Stimulated activated CD4-positive, alpha-beta T cell treated with anti-CD3 and anti-CD28 coated beads, Interleukin-2, amount 100 ng/mL, for 24 hours (primary cell): ENCODE measurements at places on chromosomes 16 and 17.

DNA sequence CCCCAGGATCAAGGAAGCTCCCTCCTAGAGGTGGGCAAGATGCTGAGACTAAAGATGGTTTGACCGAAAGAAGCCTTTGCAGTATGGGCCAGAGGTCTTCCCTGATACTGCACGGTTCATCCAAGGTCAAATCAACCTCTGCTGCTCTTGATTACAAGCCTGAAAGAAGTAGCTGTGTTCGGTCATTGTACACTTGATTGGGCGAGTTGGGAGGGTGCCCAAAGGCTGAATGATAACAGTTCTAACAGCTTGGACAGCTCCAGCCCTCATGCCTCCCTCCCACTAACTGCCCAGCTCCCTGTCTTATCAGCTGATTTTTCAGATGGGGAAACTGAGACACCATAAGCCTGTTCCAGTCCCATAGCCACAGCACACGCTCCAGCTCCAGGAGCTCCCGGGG is 42.8 kb downstream of the ABCC12 start:
- no peak for DNase-seq

GRCh38 chr16:58293449-58293848 is 1.4 kb downstream of the PRSS54 start:
- no peak for DNase-seq

DNA sequence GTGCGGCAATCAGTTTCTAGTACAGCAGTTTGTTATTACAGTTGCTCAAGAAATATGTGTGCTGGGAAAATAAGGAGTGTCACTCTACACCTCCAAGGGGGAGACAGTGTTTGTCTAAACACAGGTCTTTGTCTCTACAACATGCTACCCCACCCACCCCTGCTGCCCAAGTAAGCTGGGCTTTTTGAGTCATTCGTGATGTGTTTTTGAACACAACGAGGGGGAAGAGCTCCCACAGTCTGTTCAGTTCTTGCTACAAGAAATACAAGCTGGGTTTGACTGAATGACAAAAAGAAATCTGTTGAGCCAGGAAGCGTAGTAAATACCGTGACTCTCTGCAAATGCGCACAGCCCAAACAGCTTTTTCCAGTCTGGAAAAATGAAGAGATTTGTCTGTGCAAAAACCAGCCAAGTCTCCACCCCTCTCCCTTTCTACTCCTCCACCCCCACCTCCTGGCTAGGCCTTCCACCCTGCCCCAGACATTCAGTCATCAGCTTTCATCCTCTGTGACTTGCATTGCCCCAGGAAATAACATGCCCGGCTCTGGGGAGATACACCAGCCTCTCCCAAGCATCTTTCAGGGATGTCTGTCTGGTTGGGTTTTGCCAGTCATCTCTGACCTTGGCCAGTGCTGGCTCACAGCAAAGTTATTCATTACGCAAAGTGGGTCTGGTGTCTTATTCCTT is 25.7 kb downstream of the CHD9 start:
- DNase-seq, result no peak

DNA sequence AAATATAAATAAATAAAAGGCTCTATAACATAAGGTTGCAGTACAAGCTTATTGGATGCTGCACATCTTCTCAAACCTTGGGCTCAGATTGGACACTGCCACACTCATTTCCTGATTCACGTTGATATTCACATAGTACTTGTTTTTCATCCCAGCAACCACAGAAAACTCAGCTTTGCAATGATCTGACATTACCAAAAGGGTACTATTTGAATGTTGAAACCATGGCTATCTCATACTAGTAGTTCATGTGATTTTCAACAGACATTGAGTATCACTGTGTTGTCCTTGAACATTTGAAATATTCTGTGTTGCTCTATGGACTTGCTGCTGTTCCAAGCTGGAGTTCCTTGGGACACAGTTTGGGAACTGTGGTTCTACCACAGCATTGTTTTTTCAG is 14.0 kb upstream of the DDX52 start:
- no peak for DNase-seq

- no peak for DNase-seq
These were observed 601.5 kb upstream of the SOX9 start for GRCh38 chr17:71519285-71519684.

DNA sequence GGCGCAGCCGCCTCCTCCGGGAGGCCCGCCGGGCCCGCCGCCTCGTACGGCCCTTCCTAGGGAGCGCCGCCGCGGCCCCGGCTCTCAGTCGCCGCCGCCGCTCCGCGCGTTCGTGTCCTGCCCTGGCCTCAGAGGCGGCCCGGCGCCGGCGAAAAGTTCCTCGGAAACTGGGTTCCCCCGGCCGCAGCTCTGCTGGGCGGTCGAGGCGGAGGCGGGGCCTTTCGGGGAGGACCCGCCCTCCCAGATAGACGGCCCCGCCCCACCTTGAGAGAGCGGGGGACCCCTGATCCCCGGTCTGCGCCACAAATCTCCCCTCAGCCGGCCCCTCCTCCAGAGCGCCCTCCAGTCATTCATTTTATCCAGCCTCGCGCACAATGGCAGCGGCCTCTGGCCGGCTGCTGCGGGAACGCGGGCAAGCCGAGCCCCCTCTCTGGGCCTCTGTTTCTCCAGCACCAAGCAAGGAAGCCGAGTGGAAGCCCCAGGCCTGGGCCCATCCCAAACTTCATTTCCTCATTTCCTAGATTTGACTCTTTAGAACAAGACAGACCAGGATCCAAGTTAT is at the start of gene SREBF1:
Gene SREBF1 (minus strand): TSS at position 169 of the 562 bp plus-strand sequence. CDS start 169 bp downstream, outside the sequence.
- peak; percentile 80 for DNase-seq

GRCh38 chr17:78923660-78924453 is 1.3 kb downstream of the TIMP2 start:
- peak; percentile 43 for DNase-seq
